ENCODE measurements at places on chromosomes 16 and 17. TPM values are rescaled to one million over a fixed set of nuclear protein-coding genes. Genes with fewer than 3 reads are reported as not detected.

DNA sequence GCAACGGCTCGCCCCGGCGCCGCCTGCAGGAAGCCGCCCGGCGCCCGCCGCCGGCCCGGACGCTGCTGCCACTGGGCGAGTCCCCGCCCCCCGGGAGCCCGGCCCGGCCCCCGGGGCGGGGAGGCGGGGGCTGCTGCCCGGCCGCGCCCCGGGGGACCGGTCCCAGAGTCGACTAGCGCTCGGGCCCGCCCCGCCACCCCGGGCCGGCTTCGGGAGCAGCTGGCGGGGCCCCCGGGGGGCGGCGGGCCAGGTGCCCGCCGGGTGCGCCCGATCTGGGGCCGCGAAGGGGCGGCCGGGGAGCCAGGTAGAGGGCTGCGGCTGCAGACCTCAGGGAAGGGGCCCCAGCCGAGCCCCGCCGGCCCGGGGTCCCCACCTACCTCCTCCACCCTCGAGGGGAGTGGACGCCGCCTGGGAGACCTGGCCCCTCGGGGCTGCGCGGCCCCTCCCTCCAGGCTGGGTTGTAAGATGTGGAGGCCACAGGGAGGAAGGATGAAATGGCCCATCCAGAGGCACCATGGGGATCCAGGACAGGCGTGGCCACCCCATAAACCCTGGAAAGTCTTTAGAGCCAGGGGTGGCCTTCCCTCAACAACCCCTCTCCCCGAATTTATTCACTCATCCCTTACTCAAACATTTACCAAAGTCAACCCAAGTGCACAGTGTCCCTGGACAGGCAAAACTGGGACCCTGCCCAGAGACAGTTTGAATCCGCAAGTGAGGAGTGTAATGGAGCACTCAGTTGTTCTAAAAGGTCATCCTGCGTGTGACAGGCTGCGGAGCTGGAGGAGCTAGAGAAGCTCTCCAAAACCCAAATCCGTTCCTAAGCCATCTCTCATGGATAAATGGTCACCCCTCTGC is at the start of gene CDYL2:
Gene CDYL2, minus strand, starts transcription at position 73 of the 858 bp plus-strand sequence. CDS start 425 bp downstream, outside the sequence.
- DNase-seq, result peak; percentile 62

Gene CALB2
- total RNA-seq, result not detected

DNA sequence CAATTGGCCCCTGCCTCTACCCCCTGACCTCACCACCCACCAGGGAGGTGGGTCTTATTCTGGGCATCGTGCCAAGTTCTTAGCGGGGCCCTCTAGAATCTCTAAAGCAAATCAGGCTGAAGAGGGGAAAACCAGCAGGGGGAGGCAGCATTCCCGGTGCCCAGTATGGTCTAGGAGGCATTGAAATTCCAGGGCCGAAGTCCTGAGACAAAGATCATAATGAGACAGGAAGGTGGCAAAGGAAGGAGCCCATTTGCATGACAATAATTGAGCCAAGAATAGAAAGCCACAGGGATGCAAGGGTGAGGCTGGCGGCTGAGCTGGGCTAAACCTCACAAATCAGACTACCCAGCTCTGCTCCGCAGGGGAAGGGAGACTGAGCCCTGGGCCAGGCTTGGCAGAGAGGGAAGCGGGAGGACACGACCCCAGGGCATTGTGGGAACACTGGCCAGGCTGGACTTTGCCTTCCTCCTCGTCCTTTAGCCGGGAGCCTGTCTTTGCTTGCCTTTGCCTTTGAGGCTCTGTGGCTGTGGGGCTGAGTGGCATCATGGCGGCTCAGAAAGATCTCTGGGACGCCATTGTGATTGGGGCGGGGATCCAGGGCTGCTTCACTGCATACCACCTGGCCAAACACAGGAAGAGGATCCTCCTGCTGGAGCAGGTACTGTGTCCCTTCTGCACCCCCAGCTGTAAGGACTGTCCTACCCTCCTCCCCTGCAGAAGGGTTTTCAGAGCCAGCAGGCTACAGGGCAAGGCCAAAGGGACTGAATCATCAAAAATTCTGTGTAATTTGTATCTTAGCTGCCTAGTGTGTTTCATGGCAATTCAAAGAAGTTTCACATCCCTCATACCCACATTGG is at the start of gene PIPOX:
Gene PIPOX, plus strand, starts transcription at position 463 of the 860 bp plus-strand sequence. Its CDS starts 85 bp downstream, at position 548.
- peak; percentile 29 for DNase-seq

DNA sequence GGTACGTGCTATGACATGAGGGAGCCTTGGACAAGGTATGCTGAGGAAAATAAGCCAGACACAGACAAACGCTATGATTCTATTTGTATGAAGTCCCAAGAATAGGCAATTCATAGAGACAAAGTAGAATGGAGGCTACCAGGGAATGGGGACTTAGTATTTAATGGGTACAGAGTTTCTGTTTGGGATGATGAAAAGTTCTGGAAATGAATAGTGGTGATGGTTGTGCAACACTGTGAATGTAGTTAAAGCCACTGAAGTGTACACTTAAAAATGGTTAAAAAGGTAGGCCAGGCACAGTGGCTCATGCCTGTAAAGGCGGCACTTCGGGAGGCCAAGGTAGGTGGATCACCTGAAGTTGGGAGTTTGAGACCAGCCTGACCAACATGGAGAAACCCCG is 3.3 kb downstream of the PRPSAP1 start:
- DNase-seq, result no peak

- peak; percentile 92 for DNase-seq
Measured at GRCh38 chr17:29615492-29616299, 7.0 kb downstream of the CORO6 start.

- DNase-seq, result no peak
Measured at GRCh38 chr16:35255186-35255803, 1795.9 kb downstream of the TP53TG3F start.

- peak; percentile 67 for DNase-seq
Measured at GRCh38 chr16:78503602-78504001, 404.1 kb downstream of the WWOX start.

DNA sequence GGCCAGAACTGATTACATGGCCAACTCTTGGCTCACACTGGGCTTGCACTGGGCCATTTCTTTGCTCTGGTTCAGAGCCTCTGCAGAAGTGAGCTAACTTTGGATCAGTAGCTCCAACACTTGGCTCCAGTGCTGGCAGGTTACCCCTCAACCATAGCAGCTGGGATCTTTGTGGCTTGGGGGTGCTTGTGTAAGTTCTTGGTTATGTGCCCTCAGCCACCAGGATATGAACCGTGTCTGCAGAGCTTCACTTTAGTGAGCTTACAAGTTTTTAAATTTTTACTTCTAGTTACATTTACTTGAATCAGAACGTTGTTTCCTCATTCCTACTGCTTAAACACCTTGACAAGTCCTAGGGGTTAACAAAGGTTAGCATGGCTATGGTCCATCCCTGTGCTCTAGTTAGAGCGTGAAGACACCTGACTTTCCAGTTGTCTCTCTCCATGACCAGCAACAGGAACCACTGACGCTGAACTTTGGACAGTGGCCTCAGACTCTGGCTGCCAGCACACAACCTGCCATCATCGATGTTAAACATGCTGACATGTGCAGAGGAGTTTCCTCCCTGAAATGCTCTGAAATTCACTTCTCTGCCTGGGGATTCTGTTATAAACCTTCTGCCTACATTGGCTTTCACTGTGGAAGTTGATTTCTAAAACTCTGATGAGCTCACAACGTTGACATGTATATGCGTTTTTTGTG is 4.1 kb downstream of the PDF start:
- no peak for DNase-seq

Gene BCL6B
- 0.46 TPM for total RNA-seq

- DNase-seq, result no peak
Measured at GRCh38 chr17:7222093-7222971, 2.6 kb downstream of the ACADVL start.

GRCh38 chr17:82333279-82334171 is at the start of gene SECTM1:
TSS of gene SECTM1 (minus strand) at chr17:82333766. CDS start at chr17:82327240, 6,526 bp downstream.
- DNase-seq, result no peak

Gene ZFP3
- total RNA-seq, result 2.2 TPM

Gene RASL10B
- total RNA-seq, result 2.7 TPM

- no peak for DNase-seq
Measured at GRCh38 chr17:36616061-36617029, 15.0 kb downstream of the MRM1 start.

- peak; percentile 36 for DNase-seq
Measured at GRCh38 chr17:17137731-17138585, 68.2 kb downstream of the PLD6 start.

Gene PLD6
- 8.3 TPM for total RNA-seq
